ENCODE measurements at places on chromosomes 1 and 21. TPM values are rescaled to one million over a fixed set of nuclear protein-coding genes. Genes with fewer than 3 reads are reported as not detected.
A peak's percentile ranks its signal among the peaks of the same experiment; 100 is the strongest.

MUTYH gene
- total RNA-seq: 41.1 TPM

BCAN gene
- not detected for total RNA-seq

PTGS2 gene
- total RNA-seq: 3.6 TPM

PTPN7 gene
- total RNA-seq: 33.1 TPM

LCE1D gene
- not detected for total RNA-seq

SHE gene
- total RNA-seq: 35.7 TPM

GRCh38 chr1:181387702-181388101 is 95.6 kb upstream of the CACNA1E start:
- H3K4me3 ChIP-seq: no peak overlapping the region
- no peaks in the 10 kb centered on the region for H3K36me3 ChIP-seq
- H3K4me1 ChIP-seq: no peaks in the 10 kb centered on the region
- H3K27me3 ChIP-seq: no peaks in the 10 kb centered on the region
- no peak overlapping the region for H3K27ac ChIP-seq

DNA sequence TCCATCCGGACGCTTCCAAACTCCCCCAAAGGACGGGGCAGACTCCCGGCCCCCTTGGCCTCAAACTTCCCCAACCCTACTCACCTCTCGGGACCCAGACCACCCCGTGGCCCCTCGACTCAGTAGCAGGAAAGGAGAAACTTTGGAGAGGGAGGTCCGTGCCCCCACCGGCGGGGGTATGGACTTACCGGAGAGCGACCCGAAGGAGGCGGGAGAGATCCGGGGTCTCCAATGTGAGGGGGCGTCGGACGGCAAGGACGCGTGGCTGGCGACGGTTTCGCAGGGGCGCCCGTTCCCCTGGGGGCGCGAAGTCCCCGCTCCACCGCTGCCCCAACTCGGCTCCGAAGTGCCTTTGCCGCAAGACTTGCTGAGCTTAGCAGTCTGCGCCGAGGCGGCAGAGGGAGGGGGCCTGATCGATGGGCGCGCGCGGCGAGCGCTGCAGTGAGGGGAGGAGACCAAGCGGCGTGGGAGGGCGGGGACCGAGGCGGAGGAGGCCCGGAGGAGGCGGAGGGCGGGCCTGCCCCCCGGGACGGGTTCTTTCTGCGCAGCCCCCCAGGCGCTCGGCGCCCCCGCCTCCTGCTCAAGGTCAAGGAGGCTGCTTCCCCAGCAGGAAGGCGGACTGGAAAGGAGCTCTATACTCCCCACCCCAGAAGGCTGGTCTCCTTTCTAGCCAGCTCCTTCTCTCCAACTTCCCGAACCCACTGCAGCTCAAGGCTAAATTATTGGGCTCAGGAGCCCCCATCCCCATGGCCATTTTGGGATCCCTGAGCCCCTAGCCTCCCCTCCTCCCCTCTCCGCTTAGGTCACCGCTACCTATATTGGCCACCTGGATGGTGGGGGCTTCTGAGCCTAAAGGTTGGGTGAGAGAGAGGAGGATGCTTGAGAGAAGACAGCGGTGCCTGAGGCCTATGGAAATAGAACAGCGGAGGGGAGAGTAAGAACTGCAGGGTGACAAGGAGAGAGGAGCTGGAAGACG is at the start of gene SYT2:
Gene SYT2 (minus strand): TSS at position 385 of the 976 bp plus-strand sequence. CDS start 104,682 bp downstream, outside the sequence.
- peak; percentile 75 for DNase-seq
- peaks cover 6% of the 10 kb centered on the region for H3K27me3 ChIP-seq
- peak within 1 kb of the TSS; percentile 28 for H3K4me3 ChIP-seq
- peaks cover 5% of the 10 kb centered on the region for H3K4me1 ChIP-seq
- H3K27ac ChIP-seq: no peak within 1 kb of the TSS
- no peaks in the 10 kb centered on the region for H3K36me3 ChIP-seq

DNA sequence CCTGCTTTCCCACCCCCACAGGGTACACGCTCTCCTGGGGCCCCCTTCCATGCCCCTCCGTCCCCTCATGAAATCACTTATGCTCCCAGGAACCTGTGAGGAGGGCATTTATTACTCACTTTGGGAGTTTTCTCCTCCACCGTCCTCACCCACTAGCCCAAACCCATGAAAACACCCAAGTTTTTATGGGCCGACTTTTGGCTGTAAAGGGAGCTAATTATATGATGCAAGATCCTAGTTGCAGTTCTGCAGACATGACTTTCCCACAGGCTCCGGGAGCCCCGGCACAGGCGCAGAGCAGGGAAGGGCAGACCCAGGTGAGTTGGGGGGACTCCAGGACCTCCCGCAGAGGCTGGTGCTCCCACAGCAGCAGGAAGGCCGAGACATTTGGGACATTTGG is 29.7 kb downstream of the EPHA2 start:
- H3K27me3 ChIP-seq: no peaks in the 10 kb centered on the region
- no peak overlapping the region for H3K4me3 ChIP-seq
- no peak overlapping the region for H3K27ac ChIP-seq
- H3K4me1 ChIP-seq: peaks cover 15% of the 10 kb centered on the region

DNA sequence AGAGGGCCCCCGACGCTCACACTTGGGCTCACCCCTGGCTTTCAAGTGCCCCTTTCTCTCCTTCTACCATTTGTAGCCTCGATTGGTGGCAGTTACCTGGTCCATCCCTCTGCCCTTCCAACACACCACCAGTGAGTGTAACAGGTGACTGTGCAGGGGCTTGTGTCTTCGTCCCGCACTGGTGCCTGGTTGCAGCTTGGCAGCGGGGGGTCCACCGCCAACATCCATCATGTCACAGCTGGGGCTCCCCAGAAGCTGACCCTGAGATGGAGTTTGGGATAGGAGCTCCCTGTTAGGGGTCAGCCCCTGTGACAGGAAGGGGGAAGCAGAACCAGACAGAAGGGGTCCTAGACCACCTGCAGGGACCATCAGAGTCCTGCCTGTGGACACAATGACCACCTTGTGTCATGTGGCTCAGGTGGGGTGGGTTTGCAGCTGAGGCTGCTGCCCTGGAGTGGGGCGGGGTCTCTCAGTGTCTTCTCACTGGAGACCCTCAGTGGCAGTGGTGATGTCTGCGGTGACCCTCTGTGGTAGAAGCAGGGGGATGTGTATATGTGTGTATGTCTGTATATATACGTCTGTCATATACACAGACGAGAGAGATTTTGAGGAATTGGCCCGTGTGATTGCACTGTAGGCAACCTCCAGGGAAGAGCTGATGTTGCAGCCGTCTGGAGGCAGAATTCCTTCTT is 3.6 kb upstream of the CALML6 start:
- peaks cover 33% of the 10 kb centered on the region for H3K4me1 ChIP-seq
- H3K27ac ChIP-seq: no peak overlapping the region
- no peak overlapping the region for H3K4me3 ChIP-seq
- no peaks in the 10 kb centered on the region for H3K36me3 ChIP-seq
- no peaks in the 10 kb centered on the region for H3K27me3 ChIP-seq

GRCh38 chr1:163770265-163770664 is 448.5 kb downstream of the NUF2 start:
- no peak overlapping the region for H3K4me3 ChIP-seq
- H3K27ac ChIP-seq: no peak overlapping the region
- DNase-seq: no peak
- H3K36me3 ChIP-seq: no peaks in the 10 kb centered on the region

DNA sequence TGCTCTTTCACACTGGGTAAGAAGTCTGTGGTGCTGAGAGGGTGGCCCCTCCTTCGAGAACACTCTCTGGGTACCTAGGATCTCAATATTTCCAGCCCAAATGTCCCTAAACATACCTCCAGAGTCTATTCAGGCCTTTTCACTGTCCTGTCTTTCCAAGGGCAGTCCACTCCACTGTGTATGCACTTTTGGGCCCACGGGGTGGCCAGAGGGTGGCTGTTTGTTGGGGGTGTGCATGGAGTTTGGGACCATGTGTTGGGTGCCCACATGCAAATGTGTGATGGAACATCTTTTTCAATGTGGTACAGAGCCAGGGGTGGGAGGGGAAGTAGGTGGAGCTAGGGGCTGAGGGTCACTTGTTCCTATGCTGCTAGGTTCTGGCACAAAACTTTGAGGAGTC is 87.5 kb downstream of the FAM78B start:
- no peak overlapping the region for H3K4me3 ChIP-seq
- no peaks in the 10 kb centered on the region for H3K36me3 ChIP-seq
- H3K27me3 ChIP-seq: no peaks in the 10 kb centered on the region
- no peak for DNase-seq

DNA sequence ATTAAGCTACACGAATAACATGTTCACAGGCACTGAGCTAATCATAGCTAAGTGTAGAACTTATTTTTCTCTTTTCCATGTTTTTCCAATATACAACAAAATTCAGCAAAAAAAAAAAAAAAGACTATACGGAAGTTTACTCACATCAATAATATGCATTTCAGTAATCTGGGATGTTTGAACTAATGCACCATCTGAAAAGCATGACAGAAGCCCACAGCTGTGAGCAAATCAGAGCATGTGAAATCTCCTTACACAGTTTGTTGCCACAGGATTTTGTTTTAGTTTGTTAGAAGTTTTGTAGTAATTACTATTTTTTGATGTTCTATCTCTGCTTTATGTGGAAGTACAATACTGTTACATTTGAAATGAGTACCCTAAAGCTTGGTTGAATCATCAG is 1051.7 kb downstream of the TTLL7 start:
- no peaks in the 10 kb centered on the region for H3K4me1 ChIP-seq
- no peaks in the 10 kb centered on the region for H3K36me3 ChIP-seq
- H3K27me3 ChIP-seq: no peaks in the 10 kb centered on the region
- H3K27ac ChIP-seq: no peak overlapping the region
- DNase-seq: no peak

- no peaks in the 10 kb centered on the region for H3K36me3 ChIP-seq
- no peaks in the 10 kb centered on the region for H3K27me3 ChIP-seq
- DNase-seq: no peak
- peaks cover 13% of the 10 kb centered on the region for H3K4me1 ChIP-seq
Observed at GRCh38 chr1:42529724-42530181, 66.7 kb downstream of the CCDC30 start.

GRCh38 chr1:186901631-186902030 is 72.9 kb downstream of the PLA2G4A start:
- H3K27ac ChIP-seq: no peak overlapping the region
- no peak for DNase-seq
- no peaks in the 10 kb centered on the region for H3K36me3 ChIP-seq
- H3K4me3 ChIP-seq: no peak overlapping the region
- no peaks in the 10 kb centered on the region for H3K27me3 ChIP-seq
- no peaks in the 10 kb centered on the region for H3K4me1 ChIP-seq

GRCh38 chr1:10863886-10864285 is 67.4 kb upstream of the CASZ1 start:
- H3K27me3 ChIP-seq: peaks cover 83% of the 10 kb centered on the region
- no peaks in the 10 kb centered on the region for H3K36me3 ChIP-seq
- no peak for DNase-seq
- no peak overlapping the region for H3K4me3 ChIP-seq
- no peak overlapping the region for H3K27ac ChIP-seq
- peaks cover 18% of the 10 kb centered on the region for H3K4me1 ChIP-seq

DNA sequence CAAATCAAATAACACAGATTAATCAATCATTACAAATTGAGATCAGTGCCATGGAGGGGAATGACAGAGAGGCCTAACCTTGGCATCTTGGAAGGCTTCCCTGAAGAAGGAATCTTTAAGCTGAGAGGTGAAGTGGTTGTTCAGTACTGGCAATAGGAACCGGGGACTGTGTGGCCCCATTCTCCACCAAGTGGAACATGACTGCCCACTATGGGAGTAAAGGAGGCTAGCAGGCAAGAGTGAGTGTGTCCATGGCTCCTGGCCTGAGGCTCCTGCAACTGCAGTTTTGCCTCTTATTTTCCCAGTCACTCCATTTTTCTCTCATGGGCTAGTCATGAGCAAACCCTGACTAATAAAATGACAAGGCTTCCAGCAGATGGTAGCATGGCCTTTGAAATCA is 112.2 kb upstream of the GJB5 start:
- no peaks in the 10 kb centered on the region for H3K4me1 ChIP-seq
- DNase-seq: no peak
- H3K27me3 ChIP-seq: no peaks in the 10 kb centered on the region
- H3K4me3 ChIP-seq: no peak overlapping the region
- H3K27ac ChIP-seq: no peak overlapping the region
- no peaks in the 10 kb centered on the region for H3K36me3 ChIP-seq

DNA sequence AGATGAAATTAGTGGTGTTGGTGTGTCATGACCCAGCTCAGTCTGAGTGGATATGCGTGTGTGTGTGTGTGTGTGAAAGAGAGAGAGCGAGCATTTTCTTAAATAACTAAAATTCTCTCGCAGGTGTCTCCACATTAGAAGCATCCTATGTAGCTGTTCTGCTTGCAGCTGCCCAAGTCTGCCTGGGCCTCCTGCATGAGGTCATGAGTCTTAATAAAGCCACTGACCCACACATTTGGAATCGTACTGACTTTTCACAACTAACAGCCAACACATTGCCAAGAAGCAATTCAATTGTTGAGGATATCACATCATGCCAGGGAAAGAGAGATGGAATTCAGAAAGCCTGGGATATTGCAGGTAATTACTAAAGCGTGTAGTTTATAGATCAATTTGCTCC is 238.2 kb upstream of the AJAP1 start:
- H3K4me1 ChIP-seq: no peaks in the 10 kb centered on the region
- H3K27me3 ChIP-seq: no peaks in the 10 kb centered on the region
- no peak overlapping the region for H3K4me3 ChIP-seq
- no peak overlapping the region for H3K27ac ChIP-seq
- DNase-seq: no peak

GRCh38 chr1:5938101-5938646 is 54.1 kb downstream of the NPHP4 start:
- no peaks in the 10 kb centered on the region for H3K36me3 ChIP-seq
- no peaks in the 10 kb centered on the region for H3K27me3 ChIP-seq
- DNase-seq: no peak
- H3K27ac ChIP-seq: no peak overlapping the region
- H3K4me1 ChIP-seq: no peaks in the 10 kb centered on the region

GRCh38 chr1:240712014-240712731 is 100.2 kb upstream of the GREM2 start:
- H3K36me3 ChIP-seq: no peaks in the 10 kb centered on the region
- H3K4me1 ChIP-seq: no peaks in the 10 kb centered on the region
- H3K27me3 ChIP-seq: no peaks in the 10 kb centered on the region
- DNase-seq: no peak
- H3K27ac ChIP-seq: no peak overlapping the region

- H3K4me3 ChIP-seq: no peak overlapping the region
- DNase-seq: no peak
- H3K36me3 ChIP-seq: no peaks in the 10 kb centered on the region
- H3K27ac ChIP-seq: no peak overlapping the region
- H3K4me1 ChIP-seq: peaks cover 39% of the 10 kb centered on the region
Observed at GRCh38 chr1:154842635-154843034, 27.4 kb downstream of the KCNN3 start.

DNA sequence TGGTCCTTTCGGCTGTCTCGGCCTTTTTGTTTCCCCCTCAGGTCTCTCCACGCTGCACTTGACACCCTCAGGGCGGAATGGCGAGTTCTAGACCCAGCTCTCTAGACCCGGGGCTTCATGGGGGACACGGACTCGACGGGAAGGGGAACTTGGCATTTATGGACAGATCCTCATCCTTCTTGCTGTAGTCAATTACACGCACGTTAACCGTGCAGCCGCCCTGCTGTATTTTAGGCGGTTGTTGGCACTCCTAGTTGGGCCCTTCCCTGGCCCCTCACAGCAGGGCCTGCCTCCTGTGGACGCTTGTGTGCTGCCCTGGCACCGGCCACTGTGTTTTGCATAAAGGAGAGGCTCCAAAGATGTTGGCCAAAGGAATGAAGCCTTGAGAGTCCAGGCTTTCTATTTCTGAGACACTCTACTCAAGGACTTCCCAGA is 558 bp upstream of the BTG3 start:
- no peaks in the 10 kb centered on the region for H3K27me3 ChIP-seq
- H3K4me3 ChIP-seq: peak overlapping the region; percentile 68
- H3K4me1 ChIP-seq: peaks cover 34% of the 10 kb centered on the region
- no peak for DNase-seq
- H3K27ac ChIP-seq: peak overlapping the region; percentile 91

GRCh38 chr21:24948186-24948585 is 659.1 kb downstream of the MRPL39 start:
- no peak overlapping the region for H3K27ac ChIP-seq
- H3K4me3 ChIP-seq: no peak overlapping the region
- no peak for DNase-seq
- no peaks in the 10 kb centered on the region for H3K4me1 ChIP-seq
- H3K36me3 ChIP-seq: no peaks in the 10 kb centered on the region
